SW480 (cell line): ENCODE measurements at places on chromosomes 3 and 15.

DNA sequence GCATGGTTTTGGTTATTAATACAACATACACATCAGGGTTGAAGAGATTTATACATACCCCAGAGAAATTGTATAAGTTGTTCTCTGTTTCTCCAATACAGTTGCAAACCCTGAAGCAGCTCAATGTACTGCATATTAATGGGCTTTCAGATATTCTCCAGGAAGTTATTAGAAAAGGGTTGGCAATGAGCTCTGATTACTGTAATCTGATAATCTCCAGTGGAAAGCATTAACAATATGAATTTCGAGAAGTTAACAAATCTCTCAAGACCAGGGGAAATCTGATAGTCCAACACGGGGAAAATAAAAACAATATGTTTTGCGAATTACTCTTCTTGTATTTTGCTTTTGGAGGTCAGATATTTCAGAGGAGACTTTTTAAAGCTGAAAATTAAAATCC is 950.1 kb downstream of the TBL1XR1 start:
- DNase-seq = no peak

GRCh38 chr3:135809021-135809634 is 156.4 kb upstream of the PPP2R3A start:
- DNase-seq = no peak

DNA sequence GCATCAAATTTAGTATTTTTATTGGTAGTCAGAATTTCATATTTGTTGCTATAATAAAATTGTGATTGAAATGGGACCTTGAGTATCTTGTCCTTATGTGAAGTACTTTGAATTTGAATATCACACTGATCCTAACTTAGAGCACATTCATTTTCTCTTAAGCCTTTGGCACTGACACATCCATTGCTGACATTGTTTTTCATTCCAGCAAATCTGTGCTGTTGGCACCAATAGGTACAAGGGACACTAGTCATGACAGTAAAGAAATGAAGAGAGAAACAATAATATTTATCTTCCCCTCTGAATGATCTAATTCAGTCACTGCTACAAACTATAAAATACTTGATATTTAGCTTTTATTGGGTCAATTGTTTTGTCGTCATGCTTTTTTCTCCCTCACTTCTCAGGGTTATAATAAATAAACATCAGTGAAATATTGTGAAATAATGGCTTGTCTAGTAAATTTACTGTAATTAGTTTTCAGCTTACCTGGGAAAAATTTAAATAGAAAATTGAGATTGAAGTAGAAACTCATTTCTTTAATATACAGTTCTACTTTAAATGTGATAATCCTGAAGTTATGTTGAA is 166.8 kb upstream of the MLF1 start:
- no peak for DNase-seq

DNA sequence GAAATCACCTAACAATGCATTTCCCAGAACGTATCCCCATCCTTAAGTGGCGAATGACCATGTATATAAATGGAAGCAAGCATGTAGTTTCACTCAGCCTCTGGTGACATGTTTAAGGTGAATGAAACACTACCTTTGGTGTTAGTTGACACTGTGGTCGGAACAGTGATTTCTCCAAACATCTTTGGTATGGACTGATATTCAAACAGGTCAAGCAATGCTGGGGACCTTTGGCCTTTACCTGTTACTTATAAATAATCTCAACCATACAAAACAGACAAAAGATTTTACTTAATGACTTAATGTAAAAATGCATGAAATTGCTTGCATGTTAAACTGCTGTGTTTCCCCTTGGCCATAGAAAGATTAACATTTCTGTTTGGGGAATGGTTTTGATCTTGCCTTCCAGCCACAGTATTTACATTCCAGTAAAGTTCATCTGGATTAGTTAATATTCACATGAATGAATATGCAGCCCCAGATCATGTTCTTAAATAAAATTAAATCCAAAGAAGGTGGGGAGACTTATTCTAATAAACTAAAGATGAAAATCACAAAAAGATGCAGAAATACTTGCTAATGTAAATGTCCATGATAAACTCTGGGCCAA is 74.4 kb upstream of the HES1 start:
- no peak for DNase-seq
